ENCODE measurements at places on chromosomes 11 and 22.

- no peak for DNase-seq
These were observed 72.8 kb downstream of the LRRC32 start for GRCh38 chr11:76597533-76598425.

GRCh38 chr11:44808053-44808753, 81.4 kb downstream of the TSPAN18 start:
- no peak for DNase-seq

- no peak for DNase-seq
These were observed 34.1 kb upstream of the CRTAM start for GRCh38 chr11:122804161-122804560.

GRCh38 chr11:109960831-109961230, 132.4 kb upstream of the ZC3H12C start:
- DNase-seq = no peak

GRCh38 chr11:2588809-2589537, 110.8 kb downstream of the KCNQ1OT1 start:
- DNase-seq = no peak

GRCh38 chr11:134474070-134474860, 62.2 kb upstream of the B3GAT1 start:
- DNase-seq = no peak

Measured in anterior cingulate cortex (tissue), 58 donors.